Endodermal cell (in vitro differentiated cells): ENCODE measurements at places on chromosomes 6 and 20. TPM values are rescaled to one million over a fixed set of nuclear protein-coding genes. Genes with fewer than 3 reads are reported as not detected.

EMILIN3 gene
- total RNA-seq = 3.9 and 5.3 TPM in 2 replicates

GINM1 gene
- total RNA-seq = 22.6 and 23.0 TPM in 2 replicates

PLN gene
- total RNA-seq = not detected in 2 replicates

GRCh38 chr6:19325335-19325789, 511.8 kb upstream of the ID4 start:
- H3K4me3 ChIP-seq = no peak overlapping the region
- no peak for DNase-seq
- no peaks in the 10 kb centered on the region for H3K27me3 ChIP-seq
- no peaks in the 10 kb centered on the region for H3K4me1 ChIP-seq
- H3K27ac ChIP-seq = no peak overlapping the region
- H3K36me3 ChIP-seq = no peaks in the 10 kb centered on the region

- no peaks in the 10 kb centered on the region for H3K27me3 ChIP-seq
- peaks cover 18% of the 10 kb centered on the region for H3K4me1 ChIP-seq
- H3K36me3 ChIP-seq = peaks cover 5% of the 10 kb centered on the region
- no peak for DNase-seq
Measured at GRCh38 chr6:39225946-39226437, 3.3 kb downstream of the KCNK5 start.

DNA sequence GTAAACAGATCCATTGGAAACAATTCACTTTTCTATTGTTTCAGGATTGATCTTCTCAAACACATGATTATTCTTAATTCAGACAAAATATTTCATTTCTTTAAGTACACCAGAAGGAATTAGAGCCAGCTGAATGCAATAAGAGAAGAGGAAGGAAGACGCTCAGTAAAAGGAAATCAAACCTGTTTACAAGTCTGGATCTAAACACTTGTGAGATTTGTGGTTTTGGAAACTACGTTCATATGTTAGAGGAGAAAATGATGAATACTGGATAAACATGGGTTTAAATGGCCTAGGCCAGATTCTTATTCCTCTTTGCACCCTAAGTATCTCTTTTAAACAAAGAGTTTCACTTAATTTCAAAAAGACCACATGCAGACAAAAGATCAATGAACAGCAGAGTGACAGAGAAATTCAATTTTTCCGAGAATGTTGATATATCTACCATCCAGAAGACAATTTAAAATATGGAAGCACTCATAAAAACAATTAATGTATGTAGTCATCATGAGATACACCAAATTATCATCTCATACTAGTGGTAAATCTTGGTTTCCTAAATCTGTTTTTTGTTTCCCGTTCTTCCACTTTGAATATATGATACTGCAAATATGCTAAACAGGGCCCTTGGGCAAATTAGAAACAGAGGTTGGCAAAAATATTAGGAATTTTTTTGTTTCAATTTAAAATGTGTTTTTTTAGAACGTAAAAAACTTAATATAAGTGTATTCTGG, 703.5 kb upstream of the CITED2 start:
- no peak for DNase-seq
- H3K27ac ChIP-seq = no peak overlapping the region
- H3K36me3 ChIP-seq = no peaks in the 10 kb centered on the region
- H3K4me1 ChIP-seq = no peaks in the 10 kb centered on the region
- no peaks in the 10 kb centered on the region for H3K27me3 ChIP-seq
- no peak overlapping the region for H3K4me3 ChIP-seq

- no peak overlapping the region for H3K27ac ChIP-seq
- H3K4me1 ChIP-seq = no peaks in the 10 kb centered on the region
- H3K4me3 ChIP-seq = no peak overlapping the region
- H3K27me3 ChIP-seq = no peaks in the 10 kb centered on the region
- no peak for DNase-seq
- no peaks in the 10 kb centered on the region for H3K36me3 ChIP-seq
Measured at GRCh38 chr20:14897608-14898007, 560.2 kb upstream of the FLRT3 start.

DNA sequence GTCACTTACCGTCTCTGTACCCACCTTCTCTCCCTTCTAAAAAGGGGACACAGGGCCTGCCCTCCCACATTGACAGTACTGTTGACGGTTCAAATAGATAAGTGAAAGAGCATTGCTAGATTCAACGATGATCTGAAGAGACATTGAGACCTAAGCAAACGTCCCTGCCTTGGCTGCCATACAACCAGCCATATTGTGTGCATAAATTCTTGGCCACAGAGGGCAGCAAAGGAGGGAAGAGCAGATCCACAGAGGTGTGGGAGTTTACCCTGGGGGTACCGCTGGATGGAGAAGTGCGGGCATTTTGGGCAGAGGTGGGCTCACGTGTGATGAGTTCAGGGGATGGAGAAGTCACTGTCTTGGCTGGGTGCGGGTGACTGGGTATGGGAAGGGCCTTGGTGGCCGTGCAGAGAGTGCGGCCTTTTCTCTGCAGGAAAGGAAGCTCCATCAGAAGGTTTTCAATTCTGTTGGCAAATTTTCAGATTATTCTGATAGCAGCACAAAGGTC, 85.6 kb downstream of the POPDC3 start:
- DNase-seq = no peak
- no peaks in the 10 kb centered on the region for H3K36me3 ChIP-seq
- H3K4me1 ChIP-seq = no peaks in the 10 kb centered on the region
- no peak overlapping the region for H3K27ac ChIP-seq

GRCh38 chr6:163507965-163508364, 93.4 kb downstream of the QKI start:
- H3K27me3 ChIP-seq = peaks cover 8% of the 10 kb centered on the region
- peaks cover 13% of the 10 kb centered on the region for H3K36me3 ChIP-seq
- H3K27ac ChIP-seq = no peak overlapping the region
- no peaks in the 10 kb centered on the region for H3K4me1 ChIP-seq
- DNase-seq = no peak
- H3K4me3 ChIP-seq = peak overlapping the region; percentile 65

DNA sequence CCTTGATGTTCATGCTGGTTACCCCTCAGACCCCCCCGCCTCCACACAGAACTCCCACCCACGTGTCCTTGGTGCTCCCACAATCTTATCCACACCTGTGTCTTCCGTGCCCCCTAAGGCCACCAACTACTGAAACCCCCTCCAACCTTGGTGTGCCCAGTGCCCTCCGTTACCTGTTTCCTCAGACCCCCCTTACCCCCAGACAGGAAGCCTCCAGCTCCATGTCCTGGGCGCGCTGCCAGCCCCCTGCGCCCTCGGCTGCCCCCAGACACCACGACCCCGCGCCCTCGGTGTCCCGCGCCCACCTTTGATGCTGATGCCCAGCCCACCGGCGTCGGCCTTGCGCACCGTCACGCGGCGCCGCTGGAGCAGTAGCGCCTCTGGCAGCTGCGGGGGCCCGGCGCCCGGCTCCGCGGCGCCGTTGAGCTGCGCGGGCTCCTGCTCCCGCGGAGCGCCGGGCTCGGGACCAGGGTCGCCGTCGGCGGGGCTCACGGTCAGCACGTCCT, 504 bp downstream of the SNTA1 start:
- no peak for DNase-seq
- peaks cover 18% of the 10 kb centered on the region for H3K27me3 ChIP-seq
- no peaks in the 10 kb centered on the region for H3K4me1 ChIP-seq
- peak overlapping the region; percentile 67 for H3K4me3 ChIP-seq
- no peak overlapping the region for H3K27ac ChIP-seq

GRCh38 chr6:34531580-34532201, 24.4 kb downstream of the SPDEF start:
- no peaks in the 10 kb centered on the region for H3K36me3 ChIP-seq
- no peaks in the 10 kb centered on the region for H3K27me3 ChIP-seq
- peak; percentile 92 for DNase-seq
- H3K4me3 ChIP-seq = no peak overlapping the region
- H3K27ac ChIP-seq = no peak overlapping the region
- peaks cover under 1% of the 10 kb centered on the region for H3K4me1 ChIP-seq

DNA sequence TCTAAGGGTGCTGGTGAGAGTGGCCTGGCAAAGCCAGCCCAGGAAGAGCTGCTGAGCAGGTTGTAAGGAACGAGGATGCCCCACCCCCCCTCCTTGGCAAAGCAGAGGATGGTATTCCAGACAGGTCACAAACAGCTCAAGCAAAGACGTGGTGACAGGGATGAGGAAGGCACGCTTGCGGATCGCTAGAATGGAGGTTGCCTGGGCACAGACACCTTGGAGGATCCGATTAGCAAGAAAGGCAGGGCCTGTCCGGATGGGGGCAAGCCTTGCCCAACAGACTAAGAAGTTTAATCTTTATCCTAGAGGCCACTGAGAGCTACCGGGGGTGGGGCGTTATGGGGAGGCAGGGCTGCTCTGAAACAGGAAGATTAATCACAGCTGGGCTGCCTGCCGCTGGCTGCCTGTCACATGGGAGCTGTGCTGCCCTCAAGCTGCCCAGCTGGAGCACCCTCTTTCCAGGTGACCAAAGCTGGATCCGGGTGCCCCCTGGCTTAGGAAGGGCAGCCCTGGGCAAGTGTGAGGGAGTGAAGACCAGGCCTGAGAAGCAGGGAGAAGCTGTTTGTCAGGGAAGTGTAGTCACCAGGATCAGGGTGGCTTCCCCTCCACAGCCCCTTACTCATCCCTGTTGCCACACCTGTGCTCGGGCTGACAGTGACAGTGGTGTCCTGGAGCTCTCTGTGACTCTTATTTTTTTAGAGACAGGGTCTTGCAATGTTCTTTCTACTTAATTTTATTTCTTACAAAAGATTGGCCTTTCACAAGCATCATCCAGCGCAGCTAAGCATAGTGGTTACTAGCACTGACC, 9.1 kb upstream of the MAPK13 start:
- no peak overlapping the region for H3K27ac ChIP-seq
- H3K4me1 ChIP-seq = no peaks in the 10 kb centered on the region
- H3K36me3 ChIP-seq = no peaks in the 10 kb centered on the region
- H3K4me3 ChIP-seq = no peak overlapping the region

- H3K4me3 ChIP-seq = no peak overlapping the region
- no peaks in the 10 kb centered on the region for H3K27me3 ChIP-seq
- H3K27ac ChIP-seq = no peak overlapping the region
- H3K4me1 ChIP-seq = no peaks in the 10 kb centered on the region
- DNase-seq = no peak
Measured at GRCh38 chr20:41358717-41359116, 7.9 kb downstream of the EMILIN3 start.

GRCh38 chr20:63377951-63378381, 16.8 kb upstream of the CHRNA4 start:
- H3K4me1 ChIP-seq = no peaks in the 10 kb centered on the region
- H3K27me3 ChIP-seq = no peaks in the 10 kb centered on the region
- H3K36me3 ChIP-seq = no peaks in the 10 kb centered on the region
- no peak for DNase-seq
